ENCODE measurements at places on chromosomes 12 and 14. TPM values are rescaled to one million over a fixed set of nuclear protein-coding genes. Genes with fewer than 3 reads are reported as not detected.

GRCh38 chr14:36723530-36723929 lies 61.9 kb downstream of the PAX9 start:
- DNase-seq: no peak

DNA sequence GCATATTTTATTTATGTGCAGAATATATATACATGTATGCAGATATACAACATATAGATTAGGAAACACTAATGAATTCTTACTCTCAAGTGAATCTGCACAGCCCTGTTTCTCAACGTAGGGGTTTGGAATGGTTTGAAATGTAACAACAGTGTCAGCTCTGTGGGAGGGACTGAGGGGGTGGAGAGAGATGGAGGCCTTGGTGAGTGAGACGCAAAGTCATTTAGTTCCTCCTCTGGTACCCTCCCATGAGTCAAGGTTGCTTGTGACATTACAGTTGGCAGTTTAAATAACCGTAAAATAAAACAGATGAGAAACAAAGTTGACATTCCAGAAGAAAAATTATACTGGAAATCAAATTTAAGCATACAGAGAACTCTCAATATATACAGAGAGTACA lies 313.0 kb upstream of the PRKD1 start:
- DNase-seq: no peak

DNA sequence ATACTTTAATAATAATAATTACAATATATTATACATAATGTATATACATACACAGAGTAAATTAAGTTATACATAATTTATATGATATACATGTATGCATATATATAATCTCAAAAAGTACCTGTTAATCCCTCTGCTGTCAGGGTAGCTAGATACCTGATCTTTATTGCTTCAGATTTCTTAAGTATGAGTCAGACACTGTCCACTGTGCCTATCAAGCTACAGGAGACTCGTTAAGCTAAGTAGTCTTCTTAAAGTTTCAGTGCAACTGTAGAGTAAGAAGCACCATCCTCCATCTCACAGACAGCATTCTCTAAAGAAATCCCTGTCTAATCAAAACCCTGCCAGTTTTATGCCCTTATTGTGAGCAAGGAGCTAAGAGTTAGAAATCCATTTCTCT lies 428.7 kb downstream of the RERGL start:
- DNase-seq: no peak

- no peak for DNase-seq
These were observed 75.9 kb upstream of the TMPO start for GRCh38 chr12:98439471-98439951.

DNA sequence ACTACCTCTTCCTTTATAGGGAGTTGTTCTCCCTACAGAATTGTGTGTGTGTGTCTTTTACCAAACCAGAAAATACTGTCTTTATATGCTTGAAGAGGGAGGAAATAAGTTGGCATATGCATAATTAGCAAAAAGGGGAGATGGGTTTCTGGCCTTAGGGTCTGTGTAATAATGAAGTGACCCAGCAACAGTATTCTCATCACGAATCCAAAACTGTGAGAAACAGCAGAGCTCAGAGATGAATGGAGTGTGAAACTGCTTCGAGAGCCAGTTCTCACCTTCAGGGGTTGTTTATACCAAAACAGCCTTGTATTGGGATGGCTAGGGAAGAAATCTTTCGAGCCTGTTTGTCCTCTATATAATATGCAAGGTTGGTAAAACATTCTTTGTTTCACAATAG lies 227.5 kb downstream of the MON2 start:
- DNase-seq: no peak

GRCh38 chr12:107395817-107396216 lies 289.8 kb upstream of the PWP1 start:
- no peak for DNase-seq

DNA sequence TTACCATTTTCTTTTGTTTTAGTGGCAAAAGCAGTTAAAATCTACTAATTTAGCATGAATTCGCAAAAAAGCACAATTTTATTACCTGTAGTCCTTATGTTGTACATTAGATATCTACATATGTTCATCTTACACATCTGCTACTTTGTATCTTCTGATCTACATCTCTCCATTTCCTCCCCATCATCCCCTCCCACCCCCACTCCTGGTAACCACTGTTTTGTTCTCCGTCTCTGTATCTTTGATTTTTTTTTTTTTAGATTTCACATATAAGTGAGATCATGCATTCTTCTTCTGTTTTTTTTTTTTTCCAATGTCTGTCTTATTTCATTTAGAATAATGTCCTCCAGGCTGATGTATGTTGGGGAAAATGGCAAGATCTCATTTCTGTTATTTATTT lies 922.7 kb downstream of the VRK1 start:
- DNase-seq: no peak

RNF212B gene
- total RNA-seq: not detected

JDP2 gene
- total RNA-seq: 30.4 TPM

TMEM121 gene
- 11.8 TPM for total RNA-seq

NANOG gene
- total RNA-seq: 0.20 TPM

GRCh38 chr12:2652401-2653081 lies 142.2 kb upstream of the FKBP4 start:
- DNase-seq: no peak

CAPZA3 gene
- not detected for total RNA-seq

GRCh38 chr12:32104572-32105355 lies 1.9 kb upstream of the BICD1 start:
- no peak for DNase-seq

TAS2R42 gene
- total RNA-seq: not detected

SINHCAF gene
- 21.2 TPM for total RNA-seq

GRCh38 chr14:51431741-51432140 lies 191.7 kb downstream of the TMX1 start:
- DNase-seq: no peak

DNA sequence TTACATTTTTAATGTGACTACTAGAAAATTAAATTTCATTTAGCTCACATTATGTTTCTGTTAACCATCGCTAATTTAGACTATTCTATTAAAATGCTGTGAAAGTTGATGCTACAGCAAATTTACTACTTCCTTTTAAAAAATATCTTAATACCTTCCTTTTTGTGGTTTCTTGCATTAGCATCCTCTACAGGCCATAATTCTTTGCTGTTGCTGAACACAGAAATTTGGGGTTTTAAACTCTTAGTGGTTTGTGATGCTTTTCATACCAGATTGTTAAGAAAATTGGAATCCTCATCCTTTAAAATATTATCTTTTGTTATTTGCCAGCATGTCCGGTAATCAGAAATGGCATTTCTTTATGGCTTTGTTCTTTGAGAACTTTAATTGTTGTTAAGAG lies 18.1 kb downstream of the WNK1 start:
- DNase-seq: no peak

GRCh38 chr14:89196545-89196944 lies 220.5 kb downstream of the FOXN3 start:
- no peak for DNase-seq

DNA sequence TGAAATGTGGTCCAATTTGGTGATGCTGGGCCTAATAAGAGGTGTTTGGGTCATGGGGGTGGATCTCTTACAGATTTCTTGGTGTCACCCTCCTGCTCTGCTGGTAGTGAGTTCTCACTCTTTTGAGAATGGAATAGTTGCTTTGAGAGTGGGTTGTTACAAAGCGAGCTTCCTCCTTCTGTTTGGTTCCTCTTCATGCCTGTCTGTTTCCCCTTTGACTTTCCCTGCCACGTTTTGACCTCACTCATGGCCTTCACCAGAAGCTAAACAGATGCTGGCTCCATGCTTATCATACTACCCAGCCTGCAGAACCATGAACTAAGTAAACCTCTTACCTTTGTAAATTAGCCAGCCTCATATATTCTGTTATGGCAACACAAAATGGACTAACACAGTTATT lies 57.7 kb upstream of the LDHB start:
- no peak for DNase-seq

ERP27 gene
- total RNA-seq: 0.22 TPM

- DNase-seq: peak; percentile 73
These were observed 4.2 kb downstream of the TAMALIN start for GRCh38 chr12:52010692-52011601.

P2RX2 gene
- 0.30 TPM for total RNA-seq

- no peak for DNase-seq
These were observed 19.8 kb downstream of the KRT80 start for GRCh38 chr12:52171950-52172512.

- DNase-seq: no peak
These were observed 42.0 kb downstream of the LTBP2 start for GRCh38 chr14:74569806-74570591.

PTPN6 gene
- 9.3 TPM for total RNA-seq

DNA sequence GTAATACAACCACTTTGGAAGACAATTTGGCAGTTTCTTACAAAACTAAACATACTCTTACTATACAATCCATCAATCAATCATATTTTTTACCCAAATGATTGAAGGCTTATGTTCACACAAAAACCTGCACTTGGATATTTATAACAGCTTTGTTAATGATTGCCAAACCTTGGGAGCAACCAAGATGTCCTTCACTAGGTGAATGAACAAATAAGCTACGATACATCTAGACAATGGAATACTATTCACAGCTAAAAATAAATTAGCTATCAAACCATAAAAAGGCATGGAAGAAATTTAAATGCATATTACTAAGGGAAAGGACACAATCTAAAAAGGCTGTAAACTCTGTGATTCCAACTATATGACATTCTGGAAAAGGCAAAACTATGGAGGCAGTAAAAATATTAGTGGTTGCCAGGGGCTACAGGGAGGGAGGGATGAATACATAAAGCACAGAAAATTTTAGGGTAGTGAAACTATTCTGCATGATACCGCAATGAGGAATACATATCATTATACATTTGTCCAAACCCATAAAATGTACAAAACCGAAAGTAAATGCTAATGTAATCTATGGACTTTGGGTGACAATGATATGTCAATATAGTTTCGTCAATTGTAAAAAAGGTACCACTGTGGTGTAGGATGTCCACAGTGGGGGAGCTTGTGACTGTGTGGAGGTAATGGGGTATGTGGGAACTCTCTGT lies 70.5 kb downstream of the GPR65 start:
- DNase-seq: no peak

ATXN2 gene
- total RNA-seq: 63.8 TPM

- DNase-seq: peak; percentile 38
These were observed 76.8 kb downstream of the COX16 start for GRCh38 chr14:70282666-70283065.

- DNase-seq: no peak
These were observed 817 bp upstream of the IPO8 start for GRCh38 chr12:30696486-30696885.

ASIC1 gene
- 14.3 TPM for total RNA-seq

LRRC10 gene
- total RNA-seq: not detected
